Prostate gland (tissue), 2 donors: ENCODE measurements at places on chromosomes 2 and 18. TPM values are rescaled to one million over a fixed set of nuclear protein-coding genes. Genes with fewer than 3 reads are reported as not detected.

GRCh38 chr2:146989741-146990140 lies 855.1 kb upstream of the ACVR2A start:
- no peak for DNase-seq

DNA sequence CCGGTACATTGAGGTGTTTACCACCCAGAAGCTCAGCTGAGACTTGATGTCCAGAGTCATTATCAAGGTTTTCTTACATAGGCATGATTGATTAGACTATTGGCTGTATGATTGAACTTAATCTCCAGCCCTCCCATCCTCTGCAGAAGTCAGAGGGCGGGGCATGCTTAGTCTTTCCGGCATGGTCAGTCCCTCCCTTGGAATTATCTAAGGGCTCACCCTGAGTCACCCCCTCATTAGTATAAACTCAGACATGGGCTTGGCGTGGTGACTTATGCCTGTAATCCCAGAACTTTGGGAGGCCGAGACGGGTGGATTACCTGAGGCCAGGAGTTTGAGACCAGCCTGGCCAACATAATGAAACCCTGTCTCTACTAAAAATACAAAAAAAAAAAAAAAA lies 243.9 kb downstream of the VAPA start:
- no peak for DNase-seq

DNA sequence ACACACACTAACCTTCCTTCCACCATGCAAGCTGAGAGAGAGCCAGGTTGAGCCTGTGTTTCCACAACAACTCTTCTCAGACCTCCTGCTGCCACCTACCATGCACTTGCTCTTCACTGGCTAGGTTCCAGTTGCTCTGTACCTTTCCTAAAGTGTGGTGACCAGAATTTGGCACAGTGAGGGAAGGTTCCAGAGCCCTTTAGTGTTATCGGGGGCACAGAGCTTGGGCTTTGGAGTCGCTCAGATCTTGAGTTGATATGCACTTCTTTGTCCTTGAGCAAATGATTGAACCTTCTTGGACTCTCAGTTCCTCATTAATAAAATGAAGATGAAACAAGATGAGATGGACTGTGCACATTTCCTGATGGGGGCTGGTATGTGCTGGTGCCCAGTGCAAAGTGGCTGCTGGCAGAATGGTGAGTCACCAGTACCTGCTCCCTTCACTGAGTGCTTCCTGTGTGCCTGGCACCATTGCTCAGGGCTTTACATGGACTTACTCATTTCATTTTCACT lies 47.1 kb downstream of the NEDD4L start:
- DNase-seq, result no peak

GRCh38 chr2:150041722-150042425 lies 445.6 kb downstream of the RND3 start:
- DNase-seq, result no peak

- no peak for DNase-seq
These were observed 20.9 kb downstream of the FBXO36 start for GRCh38 chr2:229943171-229943570.

DNA sequence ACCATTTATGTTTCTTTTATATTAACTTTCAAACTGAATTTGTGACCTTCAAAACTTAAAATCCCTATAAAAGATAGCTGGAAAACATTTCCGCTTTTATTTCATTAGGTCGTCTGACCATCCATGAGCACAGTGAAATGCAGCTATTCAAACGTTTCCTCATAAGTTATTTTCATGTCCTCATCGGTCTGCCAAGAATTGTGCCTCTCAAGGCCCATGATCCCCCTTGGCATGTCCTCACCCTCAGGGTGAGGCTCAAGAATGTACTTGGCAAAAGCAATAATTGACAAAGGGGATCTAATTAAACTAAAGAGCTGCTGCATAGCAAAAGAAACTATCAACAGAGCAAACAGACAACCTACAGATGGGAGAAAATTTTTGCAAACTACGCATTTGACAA lies 12.4 kb downstream of the SLC66A2 start:
- peak; percentile 60 for DNase-seq

DNA sequence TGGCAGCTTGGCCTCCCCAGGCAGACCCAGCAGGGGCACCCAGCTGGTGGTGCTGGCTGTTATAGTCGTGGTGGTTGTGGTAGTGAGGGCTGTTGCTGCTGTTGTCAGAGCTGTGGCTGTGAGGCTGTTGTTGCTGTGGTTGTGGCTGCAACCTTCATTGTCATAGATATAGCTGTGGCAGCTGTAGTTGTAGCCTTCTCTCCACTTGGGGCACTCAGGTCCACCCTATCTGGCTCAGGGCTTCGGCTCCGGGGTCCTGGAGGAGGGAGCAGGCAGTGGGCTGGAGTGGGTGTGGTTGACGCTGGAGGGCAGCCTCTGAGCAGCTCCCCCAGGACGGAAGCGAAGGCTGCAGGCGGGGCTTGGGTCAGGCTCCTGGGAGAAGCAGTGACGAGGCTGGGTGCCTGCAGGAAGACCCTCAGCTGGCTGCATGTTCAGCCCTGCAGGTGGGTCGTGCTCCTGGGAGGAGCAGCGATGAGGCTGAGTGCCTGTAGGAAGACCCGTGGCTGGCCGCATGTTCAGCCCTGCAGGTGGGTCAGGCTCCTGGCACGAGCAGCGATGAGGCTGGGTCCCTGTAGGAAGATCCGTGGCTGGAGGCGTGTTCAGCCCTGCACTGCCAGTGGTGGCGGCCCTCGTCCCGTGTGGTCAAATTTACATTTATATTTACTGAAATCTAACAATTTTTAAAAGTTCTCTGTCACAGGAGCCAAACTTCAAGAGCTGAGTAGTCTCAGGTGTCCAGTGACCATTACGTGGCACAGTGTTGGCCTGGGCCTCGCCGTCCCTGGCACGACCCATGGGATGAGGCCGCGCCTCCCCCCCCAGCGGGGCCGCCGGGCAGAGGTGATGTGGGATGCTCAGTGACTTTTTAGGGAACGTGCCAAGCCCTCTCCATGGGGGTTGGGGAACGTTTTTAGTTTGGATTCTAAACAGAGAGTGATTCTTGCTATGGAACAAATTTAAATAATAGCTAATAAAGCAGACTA lies 79.2 kb upstream of the PXDN start:
- DNase-seq, result no peak

DNA sequence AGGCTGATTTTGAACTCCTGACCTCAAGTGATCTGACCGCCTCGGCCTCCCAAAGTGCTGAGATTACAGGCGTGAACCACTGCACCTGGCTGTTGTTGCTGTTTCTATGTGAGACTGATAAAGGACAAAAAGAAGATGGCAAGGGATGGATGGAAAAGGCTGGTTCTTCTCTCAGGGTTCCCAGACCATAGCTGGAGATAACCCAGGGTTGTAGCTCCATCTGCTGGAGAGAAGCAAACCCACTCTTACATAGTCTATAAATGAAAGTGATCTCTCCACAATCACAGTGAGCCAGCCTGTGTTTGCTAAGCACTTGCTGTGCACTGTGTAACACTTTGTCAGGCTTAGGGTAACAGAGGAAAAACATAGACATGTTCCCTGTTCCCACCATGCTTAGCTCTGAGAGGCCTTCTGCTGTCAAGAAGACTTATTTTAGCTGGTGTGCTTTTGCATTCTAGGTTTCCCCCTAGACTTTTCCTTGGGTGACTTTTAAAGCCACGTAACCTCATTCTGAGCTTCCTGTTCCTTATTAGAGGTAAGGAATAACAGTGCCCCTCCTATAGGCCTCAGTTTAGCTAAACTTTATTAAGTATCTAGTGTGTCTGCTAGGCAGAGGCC lies 49.7 kb downstream of the LIMS1 start:
- DNase-seq, result peak; percentile 70

GRCh38 chr2:141610564-141611175 lies 520.1 kb downstream of the LRP1B start:
- DNase-seq, result no peak

DNA sequence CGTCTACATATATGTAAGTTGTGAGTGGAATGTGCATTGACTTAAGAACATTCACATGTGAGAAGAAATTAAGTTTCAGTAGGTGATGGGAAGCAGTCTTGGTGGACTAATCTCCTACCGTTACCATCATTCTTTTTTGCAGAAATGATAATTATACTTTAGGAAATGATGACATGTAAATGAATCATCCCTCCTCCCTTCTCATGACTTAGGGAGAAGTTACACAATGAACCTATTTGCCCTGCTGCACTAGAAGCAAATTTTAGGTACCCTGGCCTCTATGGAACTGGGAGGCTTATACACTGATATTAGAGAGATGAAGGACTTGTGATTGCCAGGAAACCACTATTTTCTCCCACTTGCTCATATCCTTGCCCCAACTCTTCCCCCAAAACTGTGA lies 214.2 kb downstream of the CALCRL start:
- no peak for DNase-seq

DNA sequence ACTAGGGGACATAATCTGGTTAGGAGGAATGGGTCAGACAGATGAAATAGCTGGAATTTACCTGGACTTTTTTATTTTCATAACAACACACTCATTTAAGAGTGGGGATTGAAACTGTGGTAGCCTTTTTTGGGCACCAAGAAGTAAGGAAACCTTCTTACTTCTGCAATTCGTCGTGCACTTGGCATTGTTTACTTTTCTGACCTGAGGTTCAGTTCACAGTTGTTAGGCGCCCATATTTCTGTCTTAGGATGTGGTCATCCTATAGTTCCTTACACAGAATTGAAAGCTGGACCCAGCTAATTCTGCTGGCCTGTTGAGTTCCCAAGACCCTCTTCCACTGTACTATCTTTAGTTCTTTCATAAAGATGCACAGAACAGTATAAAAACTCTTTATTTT lies 72.9 kb downstream of the TMX3 start:
- DNase-seq, result no peak

DNA sequence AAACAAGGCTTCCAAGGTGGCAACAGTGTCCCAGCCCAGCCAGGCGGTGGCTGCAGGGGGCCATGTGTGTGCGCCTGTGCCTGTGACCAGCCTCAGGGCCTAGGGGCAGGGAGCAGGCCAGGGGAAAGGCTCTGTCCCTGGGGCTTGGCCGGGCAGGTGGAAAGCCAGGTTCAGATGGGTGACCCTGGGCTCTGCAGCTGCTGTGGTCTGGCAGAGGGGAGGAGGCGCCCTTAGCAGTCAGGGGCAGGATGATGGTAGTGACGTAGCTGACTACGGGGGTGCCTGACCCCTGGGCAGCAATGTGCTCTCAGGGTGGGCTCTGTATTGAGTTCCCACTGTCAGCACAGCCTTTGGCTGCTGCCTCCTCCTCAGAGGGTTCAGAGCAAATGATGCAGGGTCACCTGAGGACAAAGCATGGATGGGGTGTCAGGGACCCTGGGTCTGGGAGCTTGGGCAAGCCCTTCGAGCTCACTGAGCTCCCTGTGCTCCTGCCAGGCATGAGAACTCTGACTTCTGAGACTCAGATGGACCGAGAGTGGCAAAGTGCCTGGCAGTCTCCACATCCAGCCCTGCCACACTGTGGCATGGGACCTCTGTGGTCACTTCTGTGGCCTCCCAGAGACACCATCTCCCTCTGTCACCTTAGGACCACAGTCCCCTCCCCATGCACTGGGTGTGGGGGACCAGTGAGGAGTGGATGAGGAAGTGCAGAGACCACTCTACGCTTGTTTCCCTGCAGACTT lies 56.6 kb upstream of the ALPP start:
- no peak for DNase-seq

DNA sequence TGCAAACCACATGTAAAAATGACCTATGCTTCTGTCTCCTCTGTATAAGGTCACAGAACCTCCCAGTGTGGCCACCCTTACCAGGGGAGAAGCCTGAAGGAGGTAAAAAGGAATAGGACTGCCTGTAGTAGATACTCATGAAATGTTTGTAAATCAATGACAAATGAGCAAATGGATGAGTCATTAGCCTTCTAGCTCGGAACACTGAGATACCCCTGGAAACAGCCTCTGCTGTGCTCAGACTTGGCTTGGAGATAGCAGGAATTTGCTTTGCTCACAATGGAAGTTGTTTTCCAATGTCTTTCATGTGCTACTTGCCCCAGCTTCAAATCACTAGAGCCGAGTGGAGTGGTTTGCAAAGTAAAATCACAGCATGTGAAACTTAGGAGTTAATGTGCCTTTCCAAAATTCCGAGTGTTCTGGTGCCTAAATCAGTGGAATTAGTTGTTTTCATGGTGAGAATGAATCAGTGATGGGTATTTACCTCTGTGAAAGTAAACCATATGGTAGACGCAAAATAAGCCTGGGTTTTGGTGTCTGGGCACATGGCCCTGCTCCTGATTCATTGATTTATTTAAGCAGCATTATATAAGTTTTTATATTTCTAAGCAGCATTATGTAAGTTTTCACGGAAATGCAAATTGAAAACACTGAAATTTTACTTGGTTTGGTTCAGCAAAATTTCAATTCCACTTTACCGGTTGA lies 154.0 kb upstream of the MAP3K20 start:
- DNase-seq, result no peak

GRCh38 chr2:125679903-125680302 lies 976.1 kb upstream of the GYPC start:
- no peak for DNase-seq

DNA sequence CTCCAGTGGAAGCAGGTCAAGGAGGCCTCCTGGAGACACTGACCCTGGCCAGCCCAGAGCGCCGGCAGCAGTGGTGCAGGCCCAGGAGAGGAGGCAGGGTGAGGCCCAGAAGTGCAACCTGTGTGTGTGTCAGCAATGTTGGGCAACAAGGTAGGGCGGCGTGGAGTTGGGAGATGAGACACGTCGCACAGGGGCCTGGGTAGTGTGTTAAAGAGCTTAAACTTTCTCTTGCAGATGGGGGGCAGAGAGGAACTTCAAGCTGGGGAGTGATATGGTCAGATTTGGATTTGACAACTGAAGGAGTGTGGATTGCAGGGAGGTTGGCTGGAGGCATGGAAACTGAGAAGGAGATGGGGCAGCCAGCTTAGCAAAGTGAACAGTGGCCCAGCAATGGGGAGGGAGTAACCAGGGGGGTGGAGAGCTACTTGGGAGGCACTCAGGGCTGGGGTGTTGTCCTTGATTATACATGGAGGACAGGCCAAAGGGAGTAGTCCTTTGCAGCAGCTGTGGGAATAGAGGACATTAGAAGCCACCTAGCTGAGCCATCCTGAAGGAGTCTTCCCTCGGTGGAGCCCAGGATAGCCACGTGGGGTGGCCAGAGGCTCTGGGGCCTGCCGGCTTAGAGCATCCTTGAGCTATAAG lies 278.6 kb upstream of the HS6ST1 start:
- no peak for DNase-seq

Gene WNT6
- 8.0 TPM for total RNA-seq

Gene SIX3
- total RNA-seq, result not detected

Gene SERPINB3
- total RNA-seq, result 8.8 TPM

Gene MAPK4
- 12.6 TPM for total RNA-seq
